ENCODE measurements at places on chromosomes 7 and 10. TPM values are rescaled to one million over a fixed set of nuclear protein-coding genes. Genes with fewer than 3 reads are reported as not detected.
A peak's percentile ranks its signal among the peaks of the same experiment; 100 is the strongest.

Gene CDHR1
- not detected for total RNA-seq

Gene PCLO
- total RNA-seq = 7.5 TPM

Gene CHN2
- total RNA-seq = not detected

Gene COL13A1
- total RNA-seq = 0.17 TPM

Gene PAPOLB
- not detected for total RNA-seq

Gene SAP25
- not detected for total RNA-seq

Gene ANKRD22
- not detected for total RNA-seq

Gene ZNF783
- 16.9 TPM for total RNA-seq

Gene DNAJC12
- total RNA-seq = 15.8 TPM

Gene CALML5
- not detected for total RNA-seq

- no peak for DNase-seq
Observed at GRCh38 chr7:55073976-55074528, 55.2 kb downstream of the EGFR start.

DNA sequence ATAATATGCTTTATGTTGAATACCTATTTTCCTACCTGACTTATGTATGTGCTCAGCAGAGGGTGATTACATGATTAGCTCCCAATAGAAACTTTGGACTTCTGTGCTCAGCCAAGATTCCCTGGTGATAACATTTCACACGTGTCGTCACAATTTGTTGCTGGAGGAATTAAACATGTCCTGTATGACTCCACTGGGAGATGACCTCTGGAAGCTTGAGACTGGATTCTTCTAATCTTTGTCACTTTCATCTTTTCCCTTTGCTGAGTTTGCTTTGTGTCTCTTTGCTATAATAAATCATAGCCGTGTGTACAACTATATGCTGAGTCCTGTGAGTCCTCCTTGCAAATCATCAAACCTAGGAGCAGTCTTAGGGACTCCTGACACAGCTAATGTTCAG, 120.9 kb upstream of the LRRTM3 start:
- DNase-seq = no peak

DNA sequence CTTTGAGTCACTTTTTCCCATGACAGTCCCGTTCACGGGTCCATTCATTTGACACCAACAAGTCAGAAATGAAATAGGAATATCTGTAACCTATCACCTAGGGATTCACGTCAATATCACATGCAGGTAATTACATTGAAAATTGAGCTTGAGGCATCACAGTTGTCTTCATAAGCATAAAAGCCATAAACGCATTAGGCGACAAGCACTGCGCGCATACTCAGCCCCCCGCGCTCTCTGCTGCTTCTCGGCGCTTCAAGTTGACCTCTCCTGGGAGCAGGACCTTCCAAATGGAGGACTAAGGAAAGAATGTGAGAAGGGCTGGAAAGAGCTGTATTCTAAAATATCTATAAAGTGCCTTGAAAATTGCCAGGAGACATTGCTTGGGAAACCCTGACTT, 130.5 kb upstream of the TNS3 start:
- no peak for DNase-seq

DNA sequence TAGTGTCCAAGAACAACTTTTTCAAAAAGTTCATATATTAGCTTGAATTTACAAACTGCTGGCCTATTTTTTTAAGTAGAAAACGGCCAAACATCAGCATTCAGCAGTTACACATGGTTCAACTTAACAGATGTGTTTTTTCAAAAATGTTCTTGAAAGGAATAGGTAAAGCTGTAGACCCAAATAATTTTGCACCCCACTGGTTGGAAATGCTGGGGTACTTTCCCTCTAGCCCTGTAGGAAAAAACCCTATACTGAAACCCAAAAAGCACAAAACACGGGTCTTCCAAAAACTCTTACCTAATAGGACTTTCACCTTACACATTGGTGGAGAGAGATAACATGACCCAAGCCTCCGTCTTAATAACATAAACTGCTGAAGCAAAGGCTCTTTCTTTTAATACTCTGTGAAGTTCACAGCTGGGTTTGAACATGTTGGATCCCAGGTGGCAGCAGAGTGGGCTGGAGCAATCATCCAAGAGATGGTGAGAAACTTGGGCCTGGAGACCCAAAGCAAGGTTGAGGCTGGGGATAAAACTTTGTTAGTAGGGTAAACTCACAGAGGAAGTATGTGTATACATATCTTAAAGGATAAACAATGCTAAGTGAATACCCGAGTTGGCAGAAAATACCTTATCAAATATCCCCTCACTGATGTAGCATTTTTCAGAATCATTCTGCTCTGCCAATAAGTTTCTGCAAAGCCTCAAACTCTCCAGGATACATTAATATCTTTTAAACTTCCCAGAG, 629 bp upstream of the DNAJC9 start:
- no peak for DNase-seq

DNA sequence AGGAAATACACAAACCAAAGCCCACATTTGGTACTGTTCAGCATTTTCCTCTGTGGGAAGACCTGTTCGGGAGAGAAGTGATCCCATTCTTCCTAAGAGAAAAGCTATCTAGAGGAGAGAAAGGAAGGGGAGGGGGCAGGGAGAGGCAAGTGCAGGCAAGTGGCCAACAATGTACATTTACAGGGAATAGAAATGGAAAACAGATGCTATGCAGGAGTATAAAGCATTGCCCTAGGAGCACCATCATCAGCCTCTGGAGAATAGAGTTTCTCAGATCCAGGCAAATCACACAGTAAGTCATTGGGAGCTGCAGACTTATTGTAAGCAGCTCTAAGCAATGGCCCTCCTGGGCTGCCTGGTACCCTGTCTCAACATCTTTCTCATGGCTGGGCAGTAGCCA, 424.4 kb upstream of the AUTS2 start:
- DNase-seq = no peak

- DNase-seq = no peak
Observed at GRCh38 chr10:124465003-124465776, 3.6 kb downstream of the LHPP start.

DNA sequence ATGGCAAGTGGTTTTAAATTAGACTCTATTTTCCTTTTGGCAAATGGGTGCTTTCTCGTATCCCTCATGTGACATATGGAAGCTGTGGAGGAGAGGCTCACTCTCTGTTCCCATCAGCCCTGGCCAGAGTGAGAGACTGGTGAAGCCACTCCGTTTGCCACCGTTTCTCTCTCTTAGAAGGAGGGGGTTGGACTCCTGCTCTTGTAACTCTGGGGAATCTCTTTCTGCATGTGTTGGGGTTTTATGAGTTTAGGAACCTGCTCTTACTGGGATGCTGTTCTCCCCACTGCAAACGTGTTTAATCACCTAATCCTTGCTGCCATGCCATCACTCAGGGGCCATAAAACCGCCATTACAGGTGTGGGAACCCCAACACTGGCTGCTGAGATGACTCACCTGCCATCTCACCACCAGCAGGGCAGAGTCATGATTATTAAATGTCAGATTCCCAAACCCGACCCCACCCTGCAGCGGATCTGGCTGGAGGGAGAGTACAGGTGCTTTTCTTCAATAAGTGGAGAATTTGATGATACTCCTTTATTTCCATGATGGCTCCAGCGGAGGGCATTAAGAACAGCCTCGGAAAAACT, 103.2 kb downstream of the ADCY1 start:
- DNase-seq = no peak

- DNase-seq = no peak
Observed at GRCh38 chr7:151936207-151936606, 20.0 kb upstream of the GALNTL5 start.

GRCh38 chr10:43906490-43906889, 257.8 kb upstream of the ZNF32 start:
- no peak for DNase-seq

- peak; percentile 19 for DNase-seq
Observed at GRCh38 chr10:89419548-89419947, 5.2 kb downstream of the IFIT5 start.

DNA sequence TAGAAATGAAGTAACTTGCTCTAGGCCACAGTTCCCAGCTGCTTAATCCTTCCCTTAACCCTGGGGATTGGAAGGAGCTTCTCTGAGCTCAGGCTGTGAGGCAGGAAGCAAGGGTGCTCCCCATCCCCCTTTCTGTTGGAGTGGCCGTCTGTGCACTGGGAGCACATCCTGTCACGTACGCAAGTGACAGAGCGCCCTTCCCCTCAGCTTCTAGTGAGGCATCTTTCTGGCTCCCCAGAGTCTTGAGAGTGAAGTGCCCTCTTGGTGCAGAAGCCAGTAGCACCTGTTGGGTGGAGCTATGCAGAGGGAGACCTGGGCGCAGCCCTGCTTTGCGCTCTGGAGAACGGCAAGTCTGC, 47.8 kb downstream of the SHH start:
- no peak for DNase-seq

Data from G401 (cell line).